Small intestine (tissue), 16 donors: ENCODE measurements at places on chromosomes 11 and 22. TPM values are rescaled to one million over a fixed set of nuclear protein-coding genes. Genes with fewer than 3 reads are reported as not detected.

DNA sequence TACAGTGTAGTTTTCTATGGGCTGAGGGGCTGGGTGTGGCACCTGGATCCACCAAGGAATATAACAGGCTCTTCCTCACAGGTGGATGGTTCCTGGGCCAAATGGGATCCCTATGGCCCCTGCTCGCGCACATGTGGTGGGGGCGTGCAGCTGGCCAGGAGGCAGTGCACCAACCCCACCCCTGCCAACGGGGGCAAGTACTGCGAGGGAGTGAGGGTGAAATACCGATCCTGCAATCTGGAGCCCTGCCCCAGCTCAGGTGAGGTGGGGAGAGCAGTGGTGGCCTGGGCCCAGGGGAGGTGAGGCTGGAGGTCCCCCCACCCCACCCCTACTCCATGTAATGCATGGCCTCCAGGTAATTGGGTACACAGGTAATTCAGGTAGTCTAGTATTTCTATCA lies 20.7 kb downstream of the ADAMTS15 start:
- H3K4me3 ChIP-seq, result no peak overlapping the region
- DNase-seq, result no peak

GRCh38 chr11:126890561-126890960 lies 110.0 kb downstream of the KIRREL3 start:
- no peak for DNase-seq
- no peaks in the 10 kb centered on the region for H3K4me1 ChIP-seq
- no peak overlapping the region for H3K4me3 ChIP-seq
- H3K27me3 ChIP-seq, result no peaks in the 10 kb centered on the region

GRCh38 chr11:27076121-27076589 lies 35.5 kb downstream of the BBOX1 start:
- no peaks in the 10 kb centered on the region for H3K27me3 ChIP-seq
- no peak overlapping the region for H3K27ac ChIP-seq
- no peaks in the 10 kb centered on the region for H3K36me3 ChIP-seq
- no peak for DNase-seq
- H3K4me1 ChIP-seq, result no peaks in the 10 kb centered on the region

DNA sequence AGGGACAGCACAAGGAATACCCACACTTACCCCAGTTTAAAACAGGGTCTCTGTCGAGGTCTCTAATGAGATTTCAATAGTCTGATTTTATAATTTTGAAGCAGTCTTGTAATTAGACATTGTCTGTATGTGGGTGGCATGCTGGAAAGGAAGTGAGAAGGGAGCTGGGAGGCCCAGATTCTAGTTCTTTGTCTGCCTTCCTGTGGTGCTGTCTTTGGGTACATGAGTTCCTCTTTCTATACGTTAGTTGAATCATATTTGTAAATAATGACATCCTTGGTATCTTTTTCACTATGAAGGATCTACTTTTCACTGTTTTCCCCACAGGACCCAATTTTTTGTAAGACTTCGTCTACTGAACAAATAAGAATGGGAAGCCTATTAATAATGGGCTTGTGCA lies 42.0 kb upstream of the TENM4 start:
- H3K4me3 ChIP-seq, result no peak overlapping the region
- no peaks in the 10 kb centered on the region for H3K36me3 ChIP-seq
- H3K27me3 ChIP-seq, result no peaks in the 10 kb centered on the region
- DNase-seq, result no peak

- H3K27ac ChIP-seq, result no peak overlapping the region
- no peak for DNase-seq
- no peaks in the 10 kb centered on the region for H3K27me3 ChIP-seq
- H3K4me1 ChIP-seq, result no peaks in the 10 kb centered on the region
- H3K4me3 ChIP-seq, result no peak overlapping the region
Observed at GRCh38 chr11:64092111-64092760, 56.5 kb downstream of the FLRT1 start.

Gene GTSE1
- polyA plus RNA-seq, result 9.1 TPM

DNA sequence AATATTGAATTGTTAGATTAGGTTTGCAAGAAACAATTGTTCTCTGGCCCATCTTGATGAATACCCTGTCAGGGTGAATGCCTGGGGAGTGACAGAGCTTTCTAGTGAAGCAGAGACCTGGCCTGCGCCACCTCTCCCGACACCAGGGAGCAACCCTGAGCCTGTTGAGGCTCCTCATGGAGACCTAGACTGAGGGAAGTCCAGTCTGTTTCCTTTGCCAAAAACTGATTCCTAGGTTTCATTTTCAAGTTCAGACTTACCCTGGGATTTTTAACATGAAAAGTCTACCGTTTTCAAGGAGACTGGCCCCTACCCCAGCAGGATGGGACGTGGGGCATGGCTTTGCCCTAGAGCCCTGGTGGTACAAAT lies 173.7 kb upstream of the SORL1-AS1 start:
- DNase-seq, result no peak
- H3K4me1 ChIP-seq, result no peaks in the 10 kb centered on the region
- no peaks in the 10 kb centered on the region for H3K36me3 ChIP-seq
- H3K27me3 ChIP-seq, result no peaks in the 10 kb centered on the region
- no peak overlapping the region for H3K4me3 ChIP-seq
- H3K27ac ChIP-seq, result no peak overlapping the region

Gene PTPRCAP
- polyA plus RNA-seq, result 7.5 TPM
